AG10803 (cell line): ENCODE measurements at places on chromosomes 12 and 14.

DNA sequence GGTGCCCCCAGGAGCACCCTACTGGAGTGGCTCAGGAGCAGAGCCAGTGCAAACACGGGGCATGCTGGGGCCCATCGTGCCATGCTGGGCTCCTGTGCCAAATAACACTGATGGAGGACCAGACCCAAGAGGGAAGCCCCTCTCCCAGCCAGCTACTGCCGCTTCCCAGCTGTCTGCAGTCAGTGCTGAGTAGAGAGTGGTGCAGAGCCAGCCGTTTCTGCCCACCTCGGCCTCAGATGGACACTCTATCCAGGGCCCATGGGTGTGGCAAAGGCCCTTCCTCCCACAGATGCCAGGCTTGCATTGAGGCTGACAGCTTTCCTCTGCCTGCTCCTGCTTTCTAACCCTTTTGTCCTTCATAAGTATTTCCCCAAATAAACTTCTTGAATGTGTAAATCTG, 13.2 kb downstream of the CLBA1 start:
- DNase-seq: no peak

- DNase-seq: no peak
Measured at GRCh38 chr12:19510461-19510860, 71.2 kb downstream of the AEBP2 start.

GRCh38 chr12:40819436-40820108, 127.3 kb downstream of the CNTN1 start:
- DNase-seq: no peak

DNA sequence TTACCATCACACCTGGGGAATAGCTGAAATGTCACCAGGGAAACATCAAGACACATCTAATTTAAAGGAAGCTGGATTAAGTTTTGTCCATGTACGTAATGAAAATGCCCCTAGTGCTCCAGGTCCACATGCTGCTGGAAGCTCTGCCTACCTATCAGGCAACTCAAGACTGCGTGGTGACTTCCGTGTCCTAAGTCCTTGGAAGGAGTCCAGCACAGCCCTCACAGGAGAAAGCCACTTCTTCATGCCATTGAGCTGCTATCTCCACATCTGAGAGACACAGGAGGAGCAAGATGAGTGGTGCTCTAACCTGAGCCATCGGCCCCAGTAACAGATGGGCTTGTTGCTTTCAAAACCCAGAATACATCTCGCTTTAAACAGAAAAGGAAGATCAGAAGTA, 316.4 kb downstream of the DPF3 start:
- DNase-seq: no peak

DNA sequence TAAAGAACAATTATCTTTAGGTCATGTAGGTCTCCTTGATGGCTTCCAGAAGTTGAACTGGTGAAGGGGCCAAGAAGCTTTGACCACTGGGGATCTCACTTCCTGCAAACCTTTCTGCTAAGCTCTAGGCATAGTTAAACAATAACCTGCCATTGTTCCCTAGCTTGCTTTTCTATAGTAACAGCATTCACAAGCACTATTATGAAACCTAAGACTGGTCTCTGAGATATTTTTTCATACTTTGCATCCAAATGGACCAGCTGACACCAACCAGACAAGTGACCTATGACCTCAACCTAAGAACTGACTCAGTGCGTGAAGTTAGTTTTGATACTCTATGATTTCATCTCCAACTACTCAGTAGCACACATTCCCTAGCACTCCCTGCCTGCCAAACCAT, 129.1 kb downstream of the PTPRB start:
- no peak for DNase-seq

DNA sequence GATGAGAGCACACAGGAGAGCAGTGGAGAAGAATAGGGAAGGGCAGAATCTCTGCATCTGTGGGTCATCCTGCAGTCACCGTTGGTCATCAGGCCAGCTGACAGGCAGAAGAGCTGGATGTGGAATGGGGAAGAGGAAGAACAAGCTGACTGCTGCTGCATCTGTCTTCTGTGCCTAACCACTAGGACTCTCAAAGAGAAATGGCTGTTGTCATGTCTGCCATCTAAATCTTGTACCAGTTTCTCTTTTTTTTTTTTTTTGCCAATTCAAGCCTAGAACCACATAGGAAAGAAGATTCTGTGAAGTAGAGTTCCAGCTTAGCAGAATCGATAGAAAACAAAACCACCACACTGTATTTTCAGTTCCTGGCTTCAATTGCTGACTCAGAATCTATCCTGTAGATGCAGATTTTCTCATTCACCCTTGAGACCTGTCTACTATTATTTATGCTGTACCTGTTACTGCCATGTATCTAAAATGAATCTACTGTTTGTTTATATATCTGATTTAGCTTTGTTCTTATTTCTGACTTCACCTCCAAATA, 421.9 kb upstream of the PRICKLE1 start:
- no peak for DNase-seq

GRCh38 chr12:96153131-96153725, 40.9 kb upstream of the ELK3 start:
- no peak for DNase-seq

DNA sequence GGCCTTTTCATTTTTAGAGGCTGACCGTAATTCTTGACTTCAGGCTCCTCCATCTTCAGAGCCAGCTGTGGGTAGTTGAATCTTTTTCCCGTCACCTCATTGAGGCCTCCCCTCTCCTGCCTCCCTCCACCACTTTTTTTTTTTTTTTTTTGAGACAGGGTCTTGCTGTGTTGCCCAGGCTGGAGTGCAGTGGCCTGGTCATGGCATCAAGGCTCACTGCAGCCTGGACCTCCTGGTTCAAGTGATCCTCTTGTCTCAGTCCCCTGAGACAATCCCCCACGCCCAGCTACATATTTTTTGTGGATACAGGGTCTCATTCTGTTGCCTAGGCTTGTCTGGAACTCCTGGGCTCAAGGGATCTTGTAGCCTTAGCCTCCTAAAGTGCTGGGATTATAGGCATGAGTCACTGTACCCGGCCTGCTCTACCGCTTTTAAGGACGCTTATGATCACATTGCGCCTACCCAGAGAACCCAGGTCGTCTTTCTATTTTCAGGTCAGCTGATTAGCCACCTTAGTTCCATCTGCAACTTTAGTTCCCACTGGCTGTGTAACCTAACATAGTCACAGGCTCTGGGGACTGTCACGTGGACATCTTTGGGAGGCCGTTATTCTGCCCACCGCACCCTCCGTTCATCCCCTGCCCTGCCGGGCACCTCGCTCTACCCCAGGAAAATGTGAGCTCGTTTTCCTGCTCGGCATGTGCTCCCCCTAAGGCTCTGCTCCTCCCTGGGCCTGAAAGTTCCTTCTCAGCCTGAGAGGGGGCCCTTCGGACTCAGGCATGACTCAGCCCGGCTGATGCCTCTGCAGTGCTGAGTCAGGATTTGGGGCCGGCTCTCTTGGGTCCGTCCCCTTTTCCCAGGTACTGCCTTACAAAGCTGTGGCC, 13.4 kb downstream of the TNFAIP2 start:
- peak; percentile 57 for DNase-seq

GRCh38 chr14:86196471-86196870, 666.5 kb downstream of the FLRT2 start:
- no peak for DNase-seq

- DNase-seq: no peak
Measured at GRCh38 chr12:51390891-51391282, 319 bp downstream of the GALNT6 start.

DNA sequence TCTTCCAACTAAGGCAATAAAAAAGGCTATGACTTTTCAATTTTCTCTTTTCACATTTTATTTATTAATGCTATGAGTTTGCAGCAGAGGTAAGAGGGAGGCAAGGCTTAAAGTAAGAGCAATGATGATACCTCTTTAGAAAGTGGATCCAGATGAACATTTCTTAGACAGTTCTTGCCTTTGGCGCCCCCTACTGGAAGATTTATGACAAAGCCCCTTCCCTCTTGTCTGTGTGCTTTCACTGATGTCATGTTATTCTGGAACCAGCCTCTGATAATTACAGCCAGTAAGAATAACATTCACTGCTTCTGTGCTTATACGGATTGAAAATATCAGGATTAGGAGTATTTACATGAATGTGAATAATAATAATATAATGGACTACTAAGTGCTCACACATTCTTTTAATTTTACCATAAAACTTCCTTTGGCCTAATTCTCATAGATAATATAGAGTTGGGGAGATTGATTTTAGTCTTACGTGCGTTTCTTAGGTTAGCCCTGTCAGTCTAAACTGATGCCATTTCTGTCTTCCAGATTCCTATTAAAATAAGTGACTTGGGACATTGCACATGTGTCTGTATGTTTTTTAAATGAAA, 1929.9 kb upstream of the SEL1L start:
- DNase-seq: peak; percentile 38

GRCh38 chr14:58701156-58701555, 63.4 kb downstream of the DACT1 start:
- no peak for DNase-seq

GRCh38 chr12:31818623-31819268, 89.9 kb upstream of the AMN1 start:
- no peak for DNase-seq

DNA sequence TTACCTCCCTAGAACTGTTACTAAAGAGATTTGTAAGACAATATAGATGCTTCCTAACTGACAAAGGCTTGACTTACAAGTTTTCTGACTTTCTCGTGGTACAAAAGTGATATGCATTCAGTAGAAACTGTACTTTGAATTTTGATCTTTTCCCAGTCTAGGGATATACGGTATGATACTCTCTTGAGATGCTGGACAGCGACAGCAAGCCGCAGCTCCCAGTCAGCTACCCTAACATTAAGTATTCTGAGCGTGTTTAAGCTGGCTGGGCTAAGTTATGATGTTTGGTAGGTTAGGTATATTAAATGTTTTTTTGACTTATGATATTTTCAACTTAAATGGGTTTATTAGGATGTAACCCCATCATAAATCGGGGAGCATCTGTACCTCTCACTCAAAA, 55.2 kb upstream of the CDKL1 start:
- DNase-seq: no peak

- no peak for DNase-seq
Measured at GRCh38 chr12:43728698-43729097, 29.9 kb downstream of the PUS7L start.

DNA sequence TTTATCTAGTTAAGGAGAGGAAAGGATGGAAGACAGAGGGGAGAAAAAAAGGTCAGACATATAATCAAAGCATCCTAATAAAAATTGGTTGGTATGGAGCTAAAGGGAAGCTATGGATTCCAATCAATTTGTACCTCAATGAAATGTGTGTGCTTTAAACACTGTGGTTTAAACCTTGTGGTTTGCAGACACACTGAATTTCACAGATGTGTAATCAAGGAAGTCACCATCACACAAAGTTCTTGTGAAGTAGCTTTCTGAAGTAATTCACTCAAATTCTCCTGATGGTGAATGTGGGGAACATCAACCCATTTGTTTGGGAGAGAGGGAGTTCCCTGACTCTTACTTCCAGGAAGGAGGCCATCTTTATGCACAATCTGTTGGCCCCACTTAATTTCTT, 243.3 kb upstream of the KRR1 start:
- peak; percentile 27 for DNase-seq

DNA sequence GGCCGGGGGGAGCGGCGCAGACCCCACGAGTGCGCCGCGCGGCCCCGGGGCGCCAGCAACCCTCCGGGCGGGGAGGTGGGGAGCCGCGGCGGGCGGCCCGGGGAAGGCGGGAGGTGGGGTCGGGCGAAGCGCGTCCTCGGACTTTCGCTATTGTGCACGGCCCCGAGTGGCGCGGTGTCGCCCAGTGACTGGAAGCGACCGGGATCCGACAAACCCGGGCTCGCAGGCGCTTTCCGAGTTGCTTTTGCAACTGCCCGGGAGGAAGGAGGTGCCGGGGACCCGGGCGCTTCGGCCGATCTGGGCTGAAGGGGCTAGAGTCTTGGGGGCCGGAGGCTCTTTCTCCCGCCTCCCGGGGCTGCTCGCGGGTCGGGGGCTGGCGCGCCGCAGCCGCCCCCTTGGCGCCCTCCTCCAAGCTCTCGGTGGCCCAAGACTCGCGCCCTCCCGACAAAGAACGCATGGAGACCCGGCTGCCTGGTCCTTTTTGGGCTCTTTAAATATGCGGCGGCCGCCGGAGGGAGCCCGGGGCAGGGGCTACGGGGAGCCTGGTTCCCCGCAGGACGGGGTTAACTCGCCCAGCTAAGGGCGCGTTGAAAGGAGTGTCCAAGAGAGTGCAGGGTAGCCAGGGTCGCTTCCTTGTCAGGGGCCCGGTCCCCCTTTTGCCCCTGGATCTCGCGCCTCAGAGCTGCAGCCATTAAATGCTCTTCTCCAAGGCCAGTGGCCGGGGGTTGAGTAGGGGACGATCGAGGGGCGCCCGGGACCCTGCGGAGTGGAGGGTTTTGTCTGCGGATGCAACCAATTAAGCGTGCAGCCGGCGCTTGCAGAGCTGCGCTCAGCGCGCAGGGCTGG, 1.4 kb downstream of the HMGA2 start:
- no peak for DNase-seq

DNA sequence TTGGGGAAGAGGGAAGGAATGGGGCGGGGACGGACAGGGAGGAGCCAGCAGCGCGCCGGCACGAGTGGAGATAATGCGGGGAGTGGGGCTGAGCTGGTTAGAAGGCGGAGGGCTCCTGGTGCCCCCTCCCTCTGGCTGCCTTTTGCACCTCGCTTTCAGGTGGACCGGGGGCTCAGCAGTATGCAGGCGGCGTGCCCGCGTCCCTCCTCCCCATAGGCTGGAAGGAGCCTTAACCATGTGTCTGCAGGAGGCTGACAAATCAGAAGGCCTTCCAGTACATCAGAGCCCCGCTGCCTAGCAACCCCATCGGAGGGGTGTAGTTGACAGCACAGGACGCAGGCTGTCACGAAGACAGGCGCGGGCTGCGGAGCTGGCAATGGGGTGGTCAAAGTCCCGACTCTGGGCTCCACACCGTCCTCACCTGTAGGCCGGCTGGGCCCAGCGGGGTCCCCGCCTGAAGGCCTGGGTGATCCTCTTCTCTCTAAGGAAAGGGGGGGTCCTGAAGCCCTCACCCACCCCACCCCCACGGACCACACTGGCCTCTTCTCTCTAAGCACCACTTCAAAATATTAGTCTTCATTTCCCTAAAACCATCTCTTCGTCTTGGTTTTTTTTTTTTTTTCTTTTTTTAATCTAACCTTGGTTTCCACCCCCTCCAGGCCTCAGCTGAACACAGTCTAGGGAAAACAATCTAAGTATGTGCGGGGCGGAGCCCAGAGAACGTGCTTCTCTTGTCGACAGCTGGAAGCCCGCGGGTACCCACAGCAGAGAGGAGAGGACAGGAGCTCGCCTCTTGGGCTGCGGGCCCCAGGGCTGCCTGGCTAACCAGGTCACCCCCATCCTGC, 44.5 kb downstream of the KDM2B start:
- DNase-seq: peak; percentile 76

DNA sequence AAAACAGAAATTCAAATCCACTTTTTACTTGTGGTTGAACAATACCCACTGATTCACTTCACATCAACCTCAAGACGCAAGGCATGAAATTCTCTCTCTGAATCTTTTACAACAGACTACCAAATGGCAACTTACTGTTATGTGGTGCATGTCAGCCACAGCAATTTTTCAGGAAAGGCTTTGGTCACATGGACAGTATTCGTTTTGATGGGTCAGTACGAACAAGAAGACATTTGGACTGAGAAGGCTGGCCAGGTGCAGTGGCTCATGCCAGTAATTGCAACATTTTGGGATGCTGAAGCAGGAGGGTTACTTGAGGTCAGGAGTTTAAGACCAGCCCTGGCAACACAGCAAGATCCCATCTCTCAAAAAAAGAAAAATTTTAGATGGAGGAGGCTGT, 144.0 kb downstream of the SEC23A start:
- no peak for DNase-seq
